ENCODE measurements at places on chromosomes 5 and 9.

GRCh38 chr5:160702934-160703333, 149.1 kb downstream of the ATP10B start:
- DNase-seq: no peak

GRCh38 chr9:16075696-16076095, 522.9 kb downstream of the CCDC171 start:
- no peak for DNase-seq

GRCh38 chr9:87494970-87495471, 2.6 kb upstream of the DAPK1 start:
- no peak for DNase-seq

- no peak for DNase-seq
Observed at GRCh38 chr5:110161162-110161561, 471.4 kb downstream of the MAN2A1 start.

- DNase-seq: peak; percentile 78
Observed at GRCh38 chr9:127388037-127388855, 8.7 kb upstream of the SLC2A8 start.

DNA sequence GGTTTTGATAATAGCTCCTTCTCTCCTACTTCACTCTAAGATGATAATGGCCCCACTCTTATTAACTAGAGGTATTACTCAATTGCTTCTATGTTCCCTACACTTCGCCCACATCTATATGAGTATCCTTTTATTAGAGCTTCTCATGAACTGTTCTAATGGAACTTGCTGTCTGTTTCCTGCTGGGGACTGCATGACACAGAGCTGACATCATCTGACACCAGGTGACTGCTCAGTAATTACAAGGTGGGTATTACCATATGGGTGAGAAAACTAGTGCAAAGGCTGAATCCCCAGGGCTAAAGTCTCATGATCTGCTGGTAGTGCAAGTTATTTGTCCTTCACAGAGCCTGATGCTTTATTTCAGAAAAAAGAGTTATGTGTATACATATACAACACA, 146.2 kb upstream of the PLCXD3 start:
- no peak for DNase-seq

DNA sequence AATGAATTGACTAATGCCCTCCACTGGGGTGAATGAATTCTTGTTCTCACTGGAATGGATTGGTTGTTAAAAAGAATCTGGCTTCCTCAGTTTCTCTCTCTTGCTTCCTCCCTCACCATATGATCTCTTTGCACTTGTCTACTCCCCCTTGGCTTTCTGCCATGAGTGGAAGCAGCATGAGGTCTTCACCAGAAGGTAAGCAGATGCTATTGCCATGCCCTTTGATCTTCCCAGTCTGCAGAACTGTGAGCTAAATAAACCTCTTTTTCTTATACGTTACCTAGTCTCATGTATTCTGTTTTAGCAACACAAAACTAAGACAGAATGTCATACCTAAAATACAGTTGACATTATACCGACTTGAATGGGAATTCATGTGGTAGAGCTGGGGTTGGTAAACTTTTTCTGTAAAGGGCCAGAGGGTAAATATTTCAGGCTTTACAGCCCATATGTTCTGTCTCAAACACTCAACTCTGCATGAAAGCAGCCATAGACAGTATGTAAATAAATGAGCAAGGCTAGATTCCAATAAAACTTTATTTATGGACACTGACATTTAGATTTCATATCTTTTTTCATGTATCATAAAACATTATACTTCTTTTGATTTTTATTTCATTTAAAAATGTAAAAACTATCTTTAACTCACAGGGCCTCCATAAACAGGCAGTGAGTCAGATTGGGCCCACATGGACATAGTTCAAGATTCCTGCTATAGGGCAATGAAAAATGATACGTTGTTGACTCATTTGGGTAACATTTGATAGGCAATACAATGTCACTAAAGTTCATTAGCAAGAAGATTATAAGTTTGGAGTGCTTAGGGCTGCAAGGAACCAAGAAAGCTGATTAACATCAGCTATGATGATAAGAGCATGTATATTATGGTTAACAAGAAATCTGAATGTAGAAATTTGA, 79.4 kb upstream of the TLE4 start:
- no peak for DNase-seq

DNA sequence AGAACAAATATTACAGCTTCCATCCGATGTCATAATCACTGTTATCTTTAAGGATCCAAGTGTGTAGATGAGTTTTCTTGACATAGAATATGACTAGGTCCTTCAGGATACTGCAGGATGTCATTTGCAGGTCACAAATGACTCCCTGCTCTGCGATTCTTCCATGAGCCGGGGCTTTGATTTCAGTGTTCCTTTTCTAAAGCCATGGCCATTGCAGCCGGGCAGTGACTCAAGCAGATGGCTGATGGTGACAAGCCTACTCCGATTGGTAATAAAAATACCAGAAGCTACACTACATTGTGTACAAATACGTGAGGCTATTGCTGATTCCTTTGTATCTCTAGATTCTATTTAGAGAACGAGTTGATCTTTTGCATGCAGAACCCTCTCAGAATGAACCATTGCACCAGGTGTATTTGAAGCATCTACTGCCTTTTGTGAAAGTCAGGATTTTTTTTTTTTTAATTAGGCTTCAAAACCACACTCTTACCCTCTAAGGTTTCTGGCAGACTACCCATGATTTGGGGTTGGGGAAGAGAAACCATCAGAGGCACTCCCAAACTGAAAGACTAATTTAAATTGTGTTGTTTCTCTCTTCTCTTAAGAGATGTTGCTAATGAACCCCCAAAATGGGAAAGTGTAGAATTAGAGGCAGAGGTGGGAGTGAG, 271.0 kb upstream of the ADRA1B start:
- DNase-seq: no peak

DNA sequence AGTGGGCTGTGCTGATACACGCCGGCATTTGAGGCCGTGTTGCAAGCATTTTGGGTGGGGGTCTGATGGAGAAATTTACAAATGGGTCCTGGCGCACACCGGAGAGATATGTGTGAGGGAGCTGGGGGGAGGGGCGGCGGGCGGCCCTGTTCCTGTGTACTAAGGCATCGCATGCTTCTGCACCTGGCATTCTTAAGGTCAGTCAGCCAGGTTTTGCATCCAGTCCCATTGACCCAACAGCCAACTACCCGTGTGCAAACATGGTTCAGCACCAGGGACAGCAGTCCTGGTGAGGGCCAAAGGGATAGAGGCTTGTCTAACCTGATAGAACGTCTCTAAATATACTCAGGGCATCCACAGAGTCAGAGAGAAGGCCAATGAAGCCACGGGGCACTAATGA, 839 bp downstream of the GABRG2 start:
- DNase-seq: no peak

DNA sequence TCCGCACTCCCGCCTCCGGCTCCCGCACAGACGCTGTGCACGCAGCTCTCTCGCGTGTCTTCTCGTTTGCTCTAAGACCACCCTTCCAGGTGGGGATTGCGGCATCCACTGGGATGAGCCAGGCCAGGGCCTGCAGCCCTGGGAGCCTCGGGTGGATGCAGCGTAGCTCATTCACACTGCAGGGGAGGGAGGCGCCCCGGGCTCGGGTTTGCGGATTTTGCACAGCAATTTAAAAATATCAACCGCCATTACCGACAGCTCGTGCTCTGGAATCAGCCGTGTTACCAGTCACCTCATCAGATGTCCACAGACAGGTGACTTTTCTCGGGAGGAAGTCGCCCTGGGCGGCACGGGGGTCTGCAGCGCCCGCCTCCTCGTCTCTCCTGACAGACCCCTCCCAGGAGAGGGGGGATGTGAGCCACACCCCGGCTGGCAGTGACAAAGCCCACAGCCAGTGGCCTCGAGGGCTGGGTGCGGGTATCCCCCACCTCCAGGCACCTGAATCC, 20.8 kb upstream of the SLC6A3 start:
- no peak for DNase-seq

GRCh38 chr5:40787986-40788385, 10.2 kb downstream of the PRKAA1 start:
- DNase-seq: no peak

DNA sequence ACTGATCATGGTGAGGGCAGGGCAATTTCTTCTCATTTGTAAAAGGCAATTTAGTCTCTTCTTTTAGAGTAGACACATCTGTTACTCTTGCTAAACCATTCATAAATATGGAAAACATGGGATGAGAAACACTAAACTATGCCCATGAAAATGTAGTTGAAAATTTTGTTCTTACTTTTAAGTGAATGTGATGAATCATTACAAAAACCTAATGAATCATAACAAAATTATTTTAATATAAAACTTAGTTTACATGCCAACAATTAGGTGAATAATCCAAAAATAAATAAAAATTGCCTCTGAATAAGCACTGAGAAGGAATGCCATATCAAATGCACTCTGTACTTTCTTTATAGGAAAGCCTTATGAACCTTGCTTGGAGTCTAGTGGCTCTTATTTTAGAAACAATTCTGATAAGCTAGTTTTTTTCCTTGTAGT, 297.7 kb upstream of the EFNA5 start:
- DNase-seq: no peak

GRCh38 chr5:52015760-52016159, 632.5 kb downstream of the ISL1 start:
- no peak for DNase-seq

DNA sequence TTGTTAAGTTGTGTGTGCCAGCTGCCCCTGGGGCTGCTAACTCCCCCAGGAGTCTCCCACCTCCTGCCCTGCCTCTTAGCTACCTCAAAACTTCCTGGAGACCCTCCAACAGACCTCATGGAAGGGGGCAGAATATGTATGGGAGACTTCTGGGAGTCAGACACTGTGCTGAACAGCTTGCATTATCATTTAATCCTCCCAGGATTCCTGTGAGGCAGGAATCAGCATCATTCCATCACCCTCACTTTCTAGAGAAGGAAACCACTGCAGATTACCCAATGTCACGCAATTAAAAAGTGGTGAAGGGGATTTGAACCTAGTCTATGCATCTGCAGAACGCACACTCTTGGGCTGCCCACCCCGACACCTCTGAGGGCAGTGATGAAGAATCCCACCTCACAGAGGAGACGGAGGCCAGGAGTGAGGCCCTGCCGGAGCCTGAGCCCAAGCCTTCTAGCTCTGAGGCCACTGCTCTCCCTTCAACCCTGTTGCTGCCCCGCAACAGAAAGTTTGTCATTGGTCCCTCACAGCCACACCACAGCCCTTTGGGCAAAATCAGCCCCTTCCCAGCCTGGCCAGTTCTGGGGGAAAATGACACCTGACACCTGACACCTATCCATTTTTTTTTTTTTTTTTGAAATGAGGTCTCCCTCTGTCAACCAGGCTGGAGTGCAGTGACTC, 30.3 kb upstream of the IL17B start:
- DNase-seq: no peak

- DNase-seq: no peak
Observed at GRCh38 chr5:153792305-153792704, 246.4 kb downstream of the FAM114A2 start.
